Activated CD4-positive, CD25-positive, alpha-beta regulatory T cell treated with anti-CD3 and anti-CD28 coated beads, Interleukin-2, amount 50 U/mL, for 72 hours (primary cell): ENCODE measurements at places on chromosomes 6 and 20.

DNA sequence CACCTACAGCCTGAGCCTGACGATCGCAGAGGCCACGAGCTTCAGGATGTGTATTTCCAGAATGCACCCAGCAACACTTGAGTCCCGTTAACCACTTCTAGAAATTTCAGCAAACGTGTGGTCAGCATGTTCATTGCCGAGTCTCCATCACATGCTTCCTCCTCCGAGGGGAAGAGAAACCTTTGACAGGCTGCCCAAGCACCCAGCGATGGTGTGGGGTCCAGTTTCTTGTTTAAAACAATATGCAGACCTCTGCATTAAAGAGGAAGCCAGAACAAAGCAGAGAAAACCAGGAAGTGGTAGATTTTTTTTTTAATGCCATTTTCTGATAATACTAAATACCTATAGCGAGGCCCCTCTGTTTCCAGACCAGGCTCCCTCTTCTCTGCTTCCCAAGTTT is 71.9 kb downstream of the GNAS-AS1 start:
- DNase-seq, result no peak

GRCh38 chr20:25218492-25218891 is 23.0 kb downstream of the ENTPD6 start:
- no peak for DNase-seq

- no peak for DNase-seq
These were observed 1.9 kb downstream of the SIRPB2 start for GRCh38 chr20:1489325-1489724.

- DNase-seq, result no peak
These were observed 41.7 kb downstream of the CNBD2 start for GRCh38 chr20:36010076-36010475.

DNA sequence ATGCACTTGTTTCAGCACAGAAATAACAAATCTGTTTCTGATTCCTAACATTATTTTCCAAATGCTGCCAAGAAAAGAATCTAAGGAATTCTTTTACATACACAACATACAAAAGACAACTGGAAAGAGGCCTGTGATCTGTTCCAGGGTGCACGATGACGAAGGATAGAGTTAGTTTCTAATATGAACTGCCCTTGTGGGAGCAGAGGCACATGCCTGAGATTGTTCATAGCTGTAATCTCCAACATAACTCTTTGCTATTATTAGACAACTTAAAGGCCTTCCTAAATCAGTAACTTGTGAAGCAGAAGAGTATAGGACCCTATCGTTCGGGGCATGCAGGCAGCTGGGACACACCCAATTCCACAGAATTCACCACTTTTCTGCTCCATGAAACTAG is 41.2 kb upstream of the NHSL1 start:
- no peak for DNase-seq

DNA sequence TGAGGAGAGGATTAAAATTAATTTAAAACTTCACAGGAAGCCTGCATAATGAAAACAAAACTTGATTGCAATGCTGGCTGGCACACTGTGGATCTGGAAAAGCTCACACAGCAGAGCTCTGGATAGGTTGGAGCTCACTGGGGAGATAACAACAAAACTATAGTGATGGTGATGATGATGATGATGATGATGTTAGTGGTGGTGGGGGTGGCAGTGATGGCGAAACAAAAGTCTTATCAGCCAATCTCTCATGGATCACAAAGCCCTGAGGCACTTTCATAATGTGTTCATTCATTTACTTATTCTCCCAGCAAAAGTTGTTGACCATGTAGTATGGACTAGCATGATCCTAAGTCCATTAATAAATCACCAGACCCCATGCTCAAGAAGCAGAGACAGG is 152.0 kb downstream of the MBOAT1 start:
- DNase-seq, result no peak

- no peak for DNase-seq
These were observed 93.2 kb upstream of the ZNF184 start for GRCh38 chr6:27565839-27566779.

DNA sequence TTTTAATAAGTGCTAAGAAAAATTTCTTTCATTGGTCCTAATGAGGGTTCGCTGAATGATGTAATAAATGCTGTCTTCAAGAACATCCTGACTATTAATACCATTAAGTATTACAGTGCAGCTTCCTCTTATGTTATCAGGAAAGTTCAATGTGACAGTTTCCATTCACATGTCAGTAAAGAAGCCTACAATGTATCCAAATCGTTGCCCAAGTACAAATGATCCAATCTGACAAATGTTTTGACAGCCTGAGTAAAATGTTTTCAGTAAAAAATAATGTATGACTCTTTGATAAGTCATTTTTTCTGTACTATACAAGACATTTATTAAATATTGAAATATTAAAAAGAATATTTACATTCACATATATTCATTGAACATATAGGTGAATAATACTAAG is 496.1 kb upstream of the MANEA start:
- DNase-seq, result no peak
